ENCODE measurements at places on chromosomes 13 and 19. TPM values are rescaled to one million over a fixed set of nuclear protein-coding genes. Genes with fewer than 3 reads are reported as not detected.

Gene ZNF132
- total RNA-seq: 5.8 TPM

Gene CEACAM20
- not detected for total RNA-seq

Gene ATP8A2
- under 0.01 TPM for total RNA-seq

Gene CBY2
- total RNA-seq: 0.07 TPM

Gene MYH14
- total RNA-seq: 3.1 TPM

Gene ZNF135
- 1.7 TPM for total RNA-seq

Gene HSPB6
- under 0.01 TPM for total RNA-seq

All from nasal cavity respiratory epithelium epithelial cell of viscerocranial mucosa (primary cell).